ENCODE measurements at places on chromosomes 6 and 20.

- no peak for DNase-seq
These were observed 3.5 kb downstream of the SERPINB9 start for GRCh38 chr6:2899596-2899995.

GRCh38 chr20:1479831-1480595, 11.2 kb downstream of the SIRPB2 start:
- DNase-seq = no peak

DNA sequence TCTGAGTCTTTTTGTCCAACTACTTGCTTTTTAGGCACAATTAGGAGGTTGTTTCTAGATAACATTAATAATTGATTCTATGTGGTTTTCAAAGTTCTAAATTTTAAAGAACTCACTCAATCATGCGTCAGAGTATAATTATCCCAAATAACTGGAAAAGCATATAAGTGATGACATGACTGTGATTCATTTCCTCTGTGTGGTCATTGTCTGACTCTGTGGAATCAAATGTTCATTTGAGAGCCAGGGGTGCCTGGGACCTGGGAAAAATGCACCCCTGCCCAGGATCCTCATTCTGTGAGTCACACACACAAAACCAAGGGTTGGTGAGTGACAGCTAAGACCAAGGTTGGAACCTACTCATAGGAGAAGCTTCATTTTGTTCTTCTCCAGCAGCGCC, 127.1 kb upstream of the MLIP start:
- no peak for DNase-seq

DNA sequence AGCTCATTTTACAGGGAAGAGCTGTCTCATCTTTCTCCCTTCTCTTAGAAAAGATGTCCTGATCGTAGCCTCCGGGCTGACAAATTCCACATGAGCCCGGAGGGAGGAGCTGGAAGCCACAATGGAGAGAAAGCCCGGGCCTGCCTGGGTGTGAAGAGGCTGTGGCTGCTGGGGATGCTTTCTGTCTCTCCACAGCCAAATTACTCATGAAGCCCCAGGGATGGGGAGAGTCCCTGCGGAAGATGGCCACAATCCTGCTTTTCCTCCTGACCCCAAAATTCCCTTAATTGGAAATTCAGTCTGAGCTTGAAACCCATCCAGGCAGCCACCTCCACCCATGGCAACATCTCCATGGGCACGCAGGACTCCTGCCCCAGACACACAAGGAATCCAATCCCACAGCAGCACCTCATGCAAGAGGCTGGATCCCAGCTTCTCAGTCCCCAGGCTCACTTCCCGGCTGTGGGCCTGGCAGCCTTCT, 32.4 kb downstream of the JPH2 start:
- DNase-seq = no peak

Measured in stimulated activated CD4-positive, alpha-beta T cell treated with anti-CD3 and anti-CD28 coated beads, Interleukin-2, amount 100 ng/mL, for 4 hours (primary cell).